Activated CD4-positive, alpha-beta T cell treated with anti-CD3 and anti-CD28 coated beads for 36 hours (primary cell): ENCODE measurements at places on chromosomes 6 and 20. TPM values are rescaled to one million over a fixed set of nuclear protein-coding genes. Genes with fewer than 3 reads are reported as not detected.

DNA sequence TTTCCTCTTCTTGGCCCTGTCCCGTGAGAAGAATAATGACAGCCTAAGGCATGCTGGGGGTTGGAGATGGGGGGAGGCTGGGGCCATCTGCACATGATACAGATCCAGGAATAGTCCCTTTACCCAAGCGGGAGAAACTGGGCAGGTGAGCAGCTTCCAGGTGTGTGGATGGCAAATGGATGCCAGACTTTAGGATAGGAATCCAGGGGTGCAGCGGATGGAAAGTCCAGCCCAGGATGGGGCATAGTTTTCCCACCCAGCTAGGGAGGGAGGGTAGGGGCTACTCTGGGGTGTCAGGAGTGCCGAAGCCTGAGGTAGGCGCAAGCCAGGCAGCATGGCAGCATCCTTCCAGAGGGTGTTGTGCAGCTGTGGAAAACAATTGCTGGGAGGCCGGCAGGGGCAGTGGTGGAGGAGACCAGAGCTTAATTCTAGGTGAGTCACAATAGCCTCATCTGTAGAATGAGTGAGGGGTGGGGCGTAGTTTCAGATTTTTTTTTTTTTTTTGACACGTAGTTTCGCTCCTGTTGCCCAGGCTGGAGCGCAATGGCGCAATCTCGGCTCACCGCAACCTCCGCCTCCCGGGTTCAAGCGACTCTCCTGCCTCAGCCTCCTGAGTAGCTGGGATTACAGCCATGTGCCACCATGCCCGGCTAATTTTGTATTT, 15.4 kb upstream of the FAM110A start:
- no peaks in the 10 kb centered on the region for H3K4me1 ChIP-seq
- DNase-seq, result no peak
- peaks cover 7% of the 10 kb centered on the region for H3K27me3 ChIP-seq
- H3K27ac ChIP-seq, result no peak overlapping the region
- H3K4me3 ChIP-seq, result no peak overlapping the region
- no peaks in the 10 kb centered on the region for H3K36me3 ChIP-seq

GRCh38 chr6:127403636-127404035, 55.6 kb downstream of the KIAA0408 start:
- H3K27ac ChIP-seq, result peak overlapping the region; percentile 81
- H3K4me3 ChIP-seq, result no peak overlapping the region
- H3K27me3 ChIP-seq, result no peaks in the 10 kb centered on the region
- no peaks in the 10 kb centered on the region for H3K36me3 ChIP-seq
- H3K4me1 ChIP-seq, result peaks cover 19% of the 10 kb centered on the region

DNA sequence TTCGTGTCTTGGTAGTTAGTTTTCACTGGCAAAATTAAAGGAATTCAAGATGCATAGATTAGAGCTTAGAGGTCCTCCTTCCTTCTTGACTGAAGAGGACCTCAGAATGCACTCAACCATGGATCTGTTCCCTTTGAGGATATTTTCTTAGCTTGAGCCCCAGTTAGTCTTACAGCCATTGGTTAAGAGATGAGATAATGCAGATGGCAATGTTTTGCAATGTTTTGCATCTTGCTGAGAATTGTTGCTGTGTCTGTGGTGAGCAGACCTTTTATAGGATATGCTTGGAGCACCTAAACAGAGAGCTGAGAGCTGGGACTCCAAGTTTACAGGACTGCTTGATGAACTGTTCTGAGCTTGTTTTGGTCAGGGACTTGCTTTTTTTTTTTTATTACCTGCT, 107.5 kb downstream of the TMEM170B start:
- H3K36me3 ChIP-seq, result no peaks in the 10 kb centered on the region
- H3K27me3 ChIP-seq, result no peaks in the 10 kb centered on the region
- no peaks in the 10 kb centered on the region for H3K4me1 ChIP-seq
- DNase-seq, result no peak
- H3K4me3 ChIP-seq, result no peak overlapping the region
- no peak overlapping the region for H3K27ac ChIP-seq

DNA sequence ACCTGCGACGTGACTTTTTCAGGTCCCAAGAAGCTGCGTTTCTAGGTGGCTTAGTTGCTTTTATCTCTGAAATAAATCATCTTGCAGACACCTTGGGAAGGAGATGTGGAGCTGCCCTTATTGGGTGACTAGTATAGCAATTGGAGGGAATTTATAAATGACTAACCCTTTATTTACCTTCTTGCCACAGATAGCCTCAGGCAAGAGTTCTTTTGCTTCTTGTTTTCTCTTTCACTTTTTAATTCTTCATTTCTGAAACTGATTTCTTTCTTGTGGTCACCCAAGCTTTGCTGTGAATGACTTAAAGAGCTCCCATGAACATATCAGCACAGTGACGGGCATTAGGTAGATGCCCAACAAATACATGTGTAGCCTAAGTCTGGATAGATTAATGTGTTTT, 3.0 kb downstream of the ADGRF4 start:
- H3K36me3 ChIP-seq, result no peaks in the 10 kb centered on the region
- no peak overlapping the region for H3K27ac ChIP-seq
- no peak for DNase-seq
- peaks cover 2% of the 10 kb centered on the region for H3K27me3 ChIP-seq
- no peaks in the 10 kb centered on the region for H3K4me1 ChIP-seq

DNA sequence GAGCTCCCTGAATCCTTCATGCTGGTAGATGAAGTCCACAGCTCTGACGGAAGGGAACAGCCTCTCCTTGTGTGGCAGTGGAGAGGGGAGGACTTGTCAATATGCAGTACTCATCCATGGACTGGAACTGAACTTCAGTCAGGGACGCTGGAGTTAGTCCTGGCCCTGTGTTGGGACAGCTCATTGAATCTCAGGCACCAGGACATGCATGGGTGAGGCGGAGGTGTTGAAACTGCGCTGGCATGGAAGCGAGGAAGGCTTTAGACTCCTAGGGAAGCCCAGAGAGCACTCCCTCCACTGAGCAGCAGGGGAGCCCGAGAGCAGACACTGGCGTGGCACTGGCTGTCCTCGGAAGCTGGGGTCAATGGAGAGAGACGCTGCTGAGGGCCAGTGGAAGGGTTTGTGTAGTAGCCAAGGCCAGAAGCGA, 161.3 kb upstream of the GGTLC1 start:
- peak; percentile 25 for DNase-seq
- H3K36me3 ChIP-seq, result no peaks in the 10 kb centered on the region
- H3K27me3 ChIP-seq, result peaks cover 1% of the 10 kb centered on the region
- no peak overlapping the region for H3K27ac ChIP-seq
- H3K4me1 ChIP-seq, result no peaks in the 10 kb centered on the region

DNA sequence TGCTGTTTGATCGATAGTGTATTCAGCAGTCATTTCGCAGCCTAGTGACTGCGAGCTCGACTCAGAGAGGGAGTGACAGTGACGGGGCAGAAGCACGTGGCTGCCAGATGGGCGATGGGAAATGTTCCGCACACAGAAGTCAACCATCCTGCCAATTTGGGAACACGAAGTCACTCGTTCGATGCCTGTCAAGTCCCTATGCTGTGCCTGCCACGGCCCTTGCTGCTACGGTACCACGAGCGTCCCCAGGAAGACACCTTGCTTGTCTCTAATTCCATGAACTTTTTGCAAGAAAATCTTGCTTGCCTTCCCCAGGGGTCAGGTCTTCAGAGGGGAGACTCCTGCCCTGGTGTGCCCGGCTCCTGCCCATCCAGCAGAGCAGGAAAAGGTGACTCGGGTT, 17.0 kb upstream of the STX16 start:
- H3K4me1 ChIP-seq, result peaks cover 17% of the 10 kb centered on the region
- H3K27ac ChIP-seq, result peak overlapping the region; percentile 86

DNA sequence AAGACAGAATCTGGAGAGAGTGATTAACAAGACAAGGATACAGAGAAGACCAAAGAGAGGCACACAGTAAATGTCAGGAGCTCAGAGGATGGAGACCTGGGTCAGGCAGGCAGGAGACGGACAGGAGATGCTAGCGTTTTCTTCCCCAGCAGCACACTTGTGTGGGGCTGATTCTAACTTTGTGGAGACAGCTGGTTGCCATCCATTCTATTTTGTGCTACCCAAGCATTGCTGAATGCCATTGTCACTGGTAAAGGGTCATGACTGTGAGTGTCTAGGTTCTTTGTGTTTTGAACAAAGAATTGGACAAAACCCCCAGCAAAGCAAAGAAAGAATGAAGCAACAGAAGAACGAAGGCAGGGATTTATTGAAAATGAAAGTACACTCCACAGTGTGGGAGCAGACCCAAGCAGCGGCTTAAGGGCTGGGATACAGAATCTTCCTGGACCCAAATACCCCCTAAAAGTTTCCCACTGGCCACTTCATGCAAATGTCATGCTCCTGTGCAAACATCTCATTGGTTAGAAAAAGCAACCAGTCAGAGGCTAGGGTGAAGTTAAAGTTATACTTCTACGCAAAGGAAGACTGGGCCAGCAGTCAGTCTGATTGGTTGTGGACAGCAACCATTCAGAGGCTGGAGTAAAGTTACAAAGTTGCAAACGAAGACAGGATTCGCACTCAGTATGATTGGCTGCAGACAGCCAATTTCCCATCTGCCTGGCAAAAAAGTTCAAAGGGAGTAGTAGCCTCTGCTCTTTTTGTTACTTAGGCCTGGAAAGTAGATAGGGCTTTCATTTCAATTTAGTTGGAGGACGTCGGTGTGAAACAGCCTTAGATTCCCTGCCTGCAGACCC, 17.5 kb downstream of the PTK7 start:
- no peak for DNase-seq
- H3K27ac ChIP-seq, result no peak overlapping the region
- no peaks in the 10 kb centered on the region for H3K36me3 ChIP-seq
- H3K27me3 ChIP-seq, result no peaks in the 10 kb centered on the region

VSX1 gene
- not detected for total RNA-seq

DNA sequence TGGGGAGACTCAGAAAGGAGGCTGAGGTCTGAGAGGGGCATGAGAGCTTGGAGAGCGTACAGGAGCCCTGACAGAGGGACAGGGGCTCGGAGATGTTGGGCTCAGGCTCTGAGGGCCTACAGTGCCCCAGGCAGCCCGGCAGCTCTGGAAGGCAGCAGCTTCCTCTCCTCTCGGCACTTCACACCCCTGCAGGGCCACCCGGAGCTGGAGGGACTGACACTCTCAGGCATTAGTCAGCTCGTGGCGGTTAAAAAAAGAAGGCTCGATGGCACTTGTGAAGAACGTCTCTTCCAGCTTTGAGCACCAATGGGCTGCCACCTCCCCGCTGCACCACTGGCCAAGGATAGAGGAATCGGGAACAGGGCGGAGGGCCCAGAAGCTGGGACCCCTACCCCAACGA, 62.6 kb upstream of the SIRPA start:
- no peak overlapping the region for H3K4me3 ChIP-seq
- H3K27ac ChIP-seq, result no peak overlapping the region
- H3K27me3 ChIP-seq, result peaks cover 5% of the 10 kb centered on the region
- no peak for DNase-seq
- H3K4me1 ChIP-seq, result peaks cover 2% of the 10 kb centered on the region

DNA sequence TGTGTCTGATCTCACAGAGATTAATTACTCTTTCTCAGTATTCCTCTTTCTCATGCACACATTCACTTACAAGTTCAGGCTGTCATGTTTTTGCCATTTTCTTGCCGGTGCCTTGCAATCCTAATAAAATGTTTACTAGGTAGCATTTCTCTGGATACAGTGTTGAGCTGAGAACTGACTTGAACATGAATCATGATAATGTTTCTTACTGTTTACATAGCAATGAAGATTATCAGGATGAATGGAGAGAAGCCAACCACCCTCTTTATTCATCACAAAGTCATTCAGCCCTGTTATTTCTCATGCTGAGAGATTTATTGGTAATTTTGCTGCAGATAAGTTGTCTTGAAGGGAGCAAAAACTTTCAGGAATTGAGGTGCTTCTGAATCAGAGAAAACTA, 185.5 kb upstream of the ECI2 start:
- H3K27ac ChIP-seq, result no peak overlapping the region
- no peaks in the 10 kb centered on the region for H3K4me1 ChIP-seq
- peaks cover 12% of the 10 kb centered on the region for H3K27me3 ChIP-seq
- H3K36me3 ChIP-seq, result no peaks in the 10 kb centered on the region

- H3K27ac ChIP-seq, result no peak overlapping the region
- peak; percentile 33 for DNase-seq
- peaks cover 39% of the 10 kb centered on the region for H3K4me1 ChIP-seq
- no peak overlapping the region for H3K4me3 ChIP-seq
- H3K36me3 ChIP-seq, result no peaks in the 10 kb centered on the region
- no peaks in the 10 kb centered on the region for H3K27me3 ChIP-seq
Observed at GRCh38 chr20:53826597-53827291, 233.1 kb upstream of the ZNF217 start.

DNA sequence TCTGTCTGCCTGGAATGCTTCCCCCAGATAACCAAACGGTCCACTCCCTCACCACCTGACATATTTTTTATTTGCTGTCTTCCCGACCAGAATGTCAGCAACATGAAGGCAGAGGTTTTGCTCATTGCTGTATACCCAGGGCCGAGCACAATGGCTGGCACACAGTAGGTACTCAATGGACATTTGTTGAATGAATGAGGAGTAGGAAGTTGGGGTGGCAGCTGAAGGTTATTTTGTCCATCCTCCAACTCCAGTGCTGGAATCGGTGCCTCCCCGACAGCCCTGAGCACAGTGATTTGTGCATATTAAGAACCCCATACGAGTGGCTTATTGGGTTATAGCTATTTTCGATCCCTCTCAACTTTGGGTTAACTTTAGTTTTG, 10.3 kb downstream of the DUSP15 start:
- no peak overlapping the region for H3K4me3 ChIP-seq
- no peaks in the 10 kb centered on the region for H3K36me3 ChIP-seq
- peaks cover 8% of the 10 kb centered on the region for H3K4me1 ChIP-seq
- no peak overlapping the region for H3K27ac ChIP-seq
- H3K27me3 ChIP-seq, result peaks cover 26% of the 10 kb centered on the region
- no peak for DNase-seq

DNA sequence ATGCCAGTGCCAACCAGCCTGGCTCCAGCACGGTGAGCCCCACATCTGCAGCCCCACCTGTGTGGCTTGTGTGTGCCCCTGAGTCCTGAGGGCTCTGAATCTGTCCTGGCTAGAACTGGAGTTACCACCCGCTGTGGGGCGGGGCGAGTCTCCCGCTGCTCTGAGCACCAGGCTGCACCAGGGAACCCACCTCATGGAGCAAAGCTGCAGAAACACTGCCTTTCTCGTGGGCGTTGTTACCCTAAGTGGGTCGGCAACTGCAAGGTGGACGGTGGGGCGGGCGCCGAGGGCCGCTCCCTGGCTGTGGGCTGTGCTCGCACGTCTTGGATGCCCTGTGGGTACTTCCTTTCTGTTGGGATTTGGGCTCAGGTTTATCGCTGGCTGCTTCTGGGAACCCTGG, 12.7 kb upstream of the ZBTB46 start:
- H3K36me3 ChIP-seq, result no peaks in the 10 kb centered on the region
- H3K27me3 ChIP-seq, result peaks cover 28% of the 10 kb centered on the region
- no peak overlapping the region for H3K4me3 ChIP-seq
- no peaks in the 10 kb centered on the region for H3K4me1 ChIP-seq

- H3K4me1 ChIP-seq, result no peaks in the 10 kb centered on the region
- no peak overlapping the region for H3K27ac ChIP-seq
- peaks cover 3% of the 10 kb centered on the region for H3K27me3 ChIP-seq
Observed at GRCh38 chr6:168990019-168990751, 263.5 kb downstream of the THBS2 start.

TMEM244 gene
- total RNA-seq, result not detected

DNA sequence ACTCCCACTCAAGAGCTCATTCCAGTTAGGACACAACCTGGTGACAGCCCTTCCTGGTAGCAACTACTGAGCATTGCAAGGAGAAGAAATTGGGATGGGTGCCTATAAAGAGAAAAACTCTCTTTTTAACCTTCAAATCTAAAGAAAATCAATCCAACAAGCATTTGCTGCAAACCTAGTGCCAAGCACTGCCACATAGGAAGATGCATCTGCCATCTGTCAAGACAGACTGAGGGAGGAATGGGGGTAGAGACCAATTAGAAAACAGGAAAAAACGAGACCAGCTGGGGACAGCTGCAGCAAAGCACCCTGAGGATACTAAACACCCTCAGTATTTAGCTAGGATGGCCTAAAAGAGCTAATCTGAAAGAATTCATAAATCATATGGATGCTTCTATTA, 27.9 kb downstream of the HLA-DMB start:
- H3K27me3 ChIP-seq, result peaks cover 7% of the 10 kb centered on the region
- H3K27ac ChIP-seq, result no peak overlapping the region
- no peak overlapping the region for H3K4me3 ChIP-seq
- H3K4me1 ChIP-seq, result no peaks in the 10 kb centered on the region
- DNase-seq, result no peak
